Stimulated activated CD4-positive, alpha-beta T cell treated with anti-CD3 and anti-CD28 coated beads, Interleukin-15, amount 100 ng/mL, for 1 hour (primary cell): ENCODE measurements at places on chromosomes 6 and 20.

- DNase-seq, result no peak
Measured at GRCh38 chr20:38290829-38291814, 12.8 kb upstream of the BPI start.

GRCh38 chr6:83633609-83634008 lies 75.3 kb downstream of the SNAP91 start:
- no peak for DNase-seq

- DNase-seq, result no peak
Measured at GRCh38 chr6:75183099-75183541, 22.7 kb downstream of the COL12A1 start.

DNA sequence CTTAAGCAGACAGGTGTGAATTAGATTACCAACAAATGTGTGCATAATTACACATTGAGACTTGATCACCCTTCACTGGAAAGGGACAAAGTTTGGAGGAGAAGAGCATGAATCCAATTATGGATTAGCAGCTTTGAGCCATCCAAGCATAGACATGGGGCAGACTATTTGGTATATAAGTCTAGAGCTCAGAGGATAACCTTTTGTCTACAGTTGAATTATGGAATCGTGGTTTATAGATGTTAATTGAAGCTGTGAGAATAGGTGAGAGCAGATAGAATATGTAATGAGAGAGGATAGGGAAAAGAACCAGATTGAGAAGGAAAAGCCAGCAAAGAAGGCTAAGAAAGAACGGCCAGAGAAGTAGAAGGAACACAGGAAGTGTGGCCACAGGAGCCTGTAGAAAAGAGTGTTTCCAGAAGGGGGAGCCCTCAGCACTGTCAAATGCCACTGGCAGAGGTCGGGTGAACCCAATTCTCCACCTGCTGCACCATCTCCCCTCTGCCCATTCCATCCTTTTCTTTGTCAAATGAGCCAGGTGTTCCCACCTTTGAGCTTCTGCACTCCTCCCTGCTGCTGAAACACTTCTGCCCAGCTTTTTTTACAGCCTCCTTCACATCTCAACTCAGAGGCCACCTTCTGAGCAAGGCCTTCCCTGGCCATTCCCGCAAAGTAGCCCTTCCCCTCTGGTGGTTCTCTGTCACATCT lies 7.3 kb downstream of the DNTTIP1 start:
- peak; percentile 24 for DNase-seq

DNA sequence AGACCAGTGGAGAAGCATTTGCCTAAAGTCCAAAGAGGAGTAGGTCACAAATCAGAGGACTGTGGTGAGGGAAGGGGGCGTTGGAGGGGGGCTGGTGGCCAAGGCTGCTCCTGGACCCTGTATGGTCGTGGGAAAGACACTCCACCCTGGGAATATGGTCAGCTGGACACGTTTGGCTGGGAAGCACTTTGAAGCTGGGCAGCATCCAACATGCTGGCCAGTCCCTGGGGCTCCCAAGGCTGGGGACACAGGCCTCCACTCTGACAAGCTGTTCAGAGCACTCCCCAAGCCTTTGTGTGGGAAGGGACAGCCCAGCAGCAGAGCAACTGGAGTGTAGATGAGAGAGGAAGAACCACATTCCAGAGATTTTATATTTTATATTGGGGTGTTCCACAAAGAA lies 203.2 kb downstream of the ANKRD60 start:
- DNase-seq, result no peak

DNA sequence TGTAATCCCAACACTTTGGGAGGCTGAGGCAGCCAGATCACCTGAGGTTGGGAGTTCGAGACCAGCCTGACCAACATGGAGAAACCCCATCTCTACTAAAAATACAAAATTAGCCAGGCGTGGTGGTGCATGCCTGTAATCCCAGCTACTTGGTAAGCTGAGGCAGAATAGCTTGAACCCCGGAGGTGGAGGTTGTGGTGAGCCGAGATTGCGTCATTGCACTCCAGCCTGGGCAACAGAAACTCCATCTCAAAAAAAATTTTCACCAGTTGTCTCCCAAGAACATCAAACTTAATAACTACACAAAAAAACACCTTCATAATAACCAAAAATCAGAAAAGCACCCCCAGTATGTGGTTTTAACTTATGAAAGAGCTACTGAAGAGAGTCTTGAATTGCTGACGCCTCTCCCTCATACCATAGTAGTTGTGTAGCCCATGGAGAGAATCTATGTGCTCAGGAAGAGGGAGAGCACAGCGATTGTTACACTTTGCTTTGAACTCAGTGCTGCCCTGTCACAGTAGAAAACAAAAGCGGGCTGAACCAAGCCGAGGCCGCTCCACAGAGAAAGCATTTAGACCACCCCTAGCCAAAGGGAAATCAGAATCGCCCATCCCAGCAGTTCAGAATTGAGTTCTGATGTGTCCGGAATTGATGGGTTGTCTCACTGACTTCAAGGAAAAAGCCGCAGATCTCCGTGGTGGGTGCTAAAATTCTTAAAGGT lies 42.0 kb upstream of the GMPR start:
- no peak for DNase-seq

DNA sequence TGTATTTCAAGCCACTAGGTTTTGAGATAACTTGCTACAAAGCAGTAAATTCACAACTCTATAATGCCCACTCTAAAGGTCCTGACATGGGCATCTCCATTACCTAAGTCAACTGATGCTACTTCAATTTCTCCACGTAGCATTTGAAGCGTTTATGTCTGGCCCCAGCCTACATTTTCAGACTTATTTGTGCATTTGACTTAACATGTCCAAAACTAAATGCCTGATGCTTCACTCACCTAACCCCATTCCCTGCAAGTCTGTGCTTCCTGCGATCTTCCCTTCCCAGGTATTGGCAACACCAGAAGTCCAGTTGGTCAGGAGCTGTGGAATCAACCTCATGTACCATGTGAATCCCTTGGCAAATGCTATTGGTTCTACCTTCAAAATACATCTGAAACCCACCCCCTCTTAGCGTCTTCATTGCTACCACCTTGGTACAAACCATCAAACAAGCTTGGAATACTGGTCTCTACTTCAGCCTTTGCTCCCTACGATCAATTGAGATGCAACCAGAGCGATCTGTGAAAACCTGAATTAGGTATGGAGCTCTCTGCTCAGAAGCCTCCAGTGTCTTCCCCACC lies 12.8 kb upstream of the ZNFX1 start:
- no peak for DNase-seq

- DNase-seq, result no peak
Measured at GRCh38 chr6:145453376-145453775, 281.9 kb downstream of the EPM2A start.

DNA sequence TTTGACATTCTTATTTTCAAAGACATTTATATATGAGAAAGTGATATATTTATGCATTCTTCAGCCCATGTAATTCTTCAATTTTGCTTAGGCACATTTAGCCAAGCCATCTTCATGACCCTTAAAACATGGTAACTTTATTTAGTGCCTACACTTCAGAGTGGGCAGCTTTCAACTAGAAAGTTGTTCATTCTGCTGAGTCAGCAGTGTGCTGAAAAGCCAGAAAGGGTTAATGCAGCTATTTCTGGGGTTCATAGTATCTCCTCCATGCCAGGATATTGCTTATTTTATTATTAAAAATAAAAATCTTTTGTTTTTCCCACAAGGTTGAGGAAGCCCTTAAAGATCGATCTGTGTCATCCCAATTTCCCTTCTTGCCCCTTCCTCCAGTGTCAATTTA lies 79.2 kb downstream of the EDN1 start:
- no peak for DNase-seq

DNA sequence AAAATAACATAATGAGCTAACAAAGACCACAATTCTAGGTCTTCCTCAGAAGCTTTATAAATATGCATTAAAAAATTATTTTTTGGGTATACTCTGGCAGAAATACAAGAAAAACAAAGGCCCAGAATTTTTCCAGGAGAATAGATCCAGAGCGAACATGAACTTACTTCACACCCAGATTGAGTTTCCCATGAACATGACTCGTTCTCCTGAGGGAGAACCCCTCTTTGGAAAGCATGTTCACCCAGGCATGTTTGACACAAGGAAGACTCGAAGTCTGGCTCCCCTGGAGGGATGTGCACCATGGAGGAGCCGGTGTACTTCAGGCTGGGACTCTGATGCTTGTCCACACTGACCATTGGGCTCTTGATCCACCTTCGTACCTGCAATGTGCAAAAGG lies 56.1 kb downstream of the SGK1 start:
- DNase-seq, result no peak

- DNase-seq, result no peak
Measured at GRCh38 chr20:33076662-33077372, 2.6 kb upstream of the BPIFB4 start.
